ENCODE measurements at places on chromosomes 5 and 9.

- DNase-seq: no peak
Measured at GRCh38 chr5:140220032-140220697, 45.2 kb downstream of the CYSTM1 start.

DNA sequence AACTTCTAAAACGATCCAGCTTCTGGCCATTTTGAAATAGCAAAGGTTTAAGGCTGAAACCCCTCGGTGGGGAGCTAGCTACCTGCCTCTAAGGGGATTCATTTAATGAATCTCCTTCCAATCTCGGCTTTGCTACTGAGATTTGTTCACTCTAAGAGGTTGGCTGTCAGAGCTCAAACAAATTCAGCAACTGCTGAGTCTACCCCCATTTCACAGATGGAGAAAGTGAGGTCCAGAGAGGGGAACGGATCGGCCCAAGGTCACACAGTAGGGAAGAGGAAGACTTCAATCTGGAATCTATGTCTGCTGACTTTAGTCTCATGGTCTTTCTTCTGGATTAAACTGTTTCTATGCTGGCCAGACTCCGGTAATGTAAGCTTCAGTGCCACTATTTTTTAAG is 3.0 kb downstream of the CORO2A start:
- DNase-seq: no peak

GRCh38 chr9:18404434-18405029 is 69.4 kb upstream of the ADAMTSL1 start:
- DNase-seq: no peak

GRCh38 chr9:4508907-4509589 is 18.8 kb downstream of the SLC1A1 start:
- DNase-seq: peak; percentile 83

DNA sequence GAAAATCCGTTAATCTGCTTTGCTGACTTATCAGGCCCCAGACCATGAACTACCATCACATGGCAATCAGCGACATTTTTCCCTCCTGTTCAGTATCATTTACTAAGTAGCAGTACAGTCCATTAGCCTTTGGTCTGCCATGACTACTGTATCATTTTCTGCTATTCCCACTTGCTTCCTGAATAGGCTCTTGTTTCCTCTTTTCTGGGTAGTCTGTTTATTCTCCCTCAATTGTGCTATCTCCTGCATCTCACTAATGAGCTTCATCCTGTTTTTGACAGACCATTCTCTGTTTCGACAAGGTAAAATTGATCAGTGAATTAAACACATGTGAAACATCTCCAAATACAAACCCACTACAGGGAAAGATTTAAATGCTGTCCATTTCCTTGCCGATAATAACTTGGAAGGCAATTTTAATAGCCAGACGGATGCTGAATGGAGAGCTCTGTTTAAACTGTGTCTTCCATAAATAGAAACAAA is 263.5 kb upstream of the ANKRD55 start:
- DNase-seq: no peak

- no peak for DNase-seq
Measured at GRCh38 chr9:36968574-36969215, 65.4 kb downstream of the PAX5 start.

DNA sequence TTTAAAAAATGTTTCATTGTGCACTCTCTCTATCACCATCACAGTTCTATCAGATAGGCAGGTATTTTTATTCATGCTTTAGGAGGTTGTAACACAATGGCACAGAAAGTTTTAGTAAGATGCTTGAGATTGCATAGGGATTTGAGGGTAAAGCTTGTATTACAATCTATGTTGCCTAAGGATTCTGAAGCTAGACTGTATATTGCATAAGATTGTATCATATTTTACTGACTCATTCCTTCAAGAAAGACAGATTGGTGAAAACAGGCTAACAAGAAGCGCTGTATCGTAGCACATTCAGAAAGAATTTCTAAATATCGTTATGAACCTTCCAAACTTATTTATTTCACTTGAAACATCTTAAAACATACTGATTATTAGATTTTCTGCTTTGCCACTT is 577.7 kb downstream of the EBF1 start:
- DNase-seq: peak; percentile 40

GRCh38 chr5:58381566-58381965 is 78.3 kb downstream of the PLK2 start:
- no peak for DNase-seq

DNA sequence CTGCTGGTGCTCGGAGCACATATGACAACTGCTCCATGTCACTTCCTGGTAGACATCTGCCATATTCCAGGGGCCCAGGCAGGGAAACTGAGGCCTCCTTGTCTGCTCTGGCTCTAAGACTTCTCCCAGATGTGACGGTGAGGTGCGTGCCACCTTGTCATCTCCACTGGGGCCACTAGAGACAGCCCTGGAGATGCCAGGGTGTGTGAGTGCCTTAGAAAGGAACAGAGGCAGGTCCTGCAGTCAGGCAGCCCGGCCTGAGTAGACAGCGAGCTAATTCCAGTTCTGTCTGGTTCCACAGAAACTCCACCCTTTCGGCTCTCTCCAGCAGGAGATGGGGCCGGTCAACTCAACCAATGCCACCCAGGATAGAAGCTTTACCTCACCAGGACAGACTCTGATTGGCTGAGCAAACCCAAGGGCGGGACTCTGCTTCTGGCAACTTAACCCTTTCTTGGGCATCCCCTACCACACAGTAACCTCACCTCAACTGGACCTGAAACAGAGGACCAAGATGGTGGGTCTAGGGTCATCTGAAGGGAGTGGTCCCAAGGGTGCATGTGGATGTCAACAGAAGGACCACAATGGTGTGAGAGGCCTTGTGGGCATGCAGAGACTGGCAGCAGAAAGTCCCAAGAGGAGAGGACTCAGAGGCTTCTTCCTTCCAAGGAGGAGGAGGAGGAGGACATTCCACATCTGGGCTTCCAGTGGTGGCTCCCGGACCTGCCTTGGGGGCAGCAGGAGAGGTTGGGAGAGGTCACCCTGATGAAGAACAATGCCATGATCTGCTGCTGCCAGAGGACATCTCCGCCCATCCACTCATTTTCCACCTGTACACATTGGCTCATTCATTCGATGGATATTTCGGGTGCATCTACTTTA is 77.7 kb downstream of the RGS3 start:
- no peak for DNase-seq

- no peak for DNase-seq
Measured at GRCh38 chr5:40034441-40034840, 609.7 kb upstream of the DAB2 start.

DNA sequence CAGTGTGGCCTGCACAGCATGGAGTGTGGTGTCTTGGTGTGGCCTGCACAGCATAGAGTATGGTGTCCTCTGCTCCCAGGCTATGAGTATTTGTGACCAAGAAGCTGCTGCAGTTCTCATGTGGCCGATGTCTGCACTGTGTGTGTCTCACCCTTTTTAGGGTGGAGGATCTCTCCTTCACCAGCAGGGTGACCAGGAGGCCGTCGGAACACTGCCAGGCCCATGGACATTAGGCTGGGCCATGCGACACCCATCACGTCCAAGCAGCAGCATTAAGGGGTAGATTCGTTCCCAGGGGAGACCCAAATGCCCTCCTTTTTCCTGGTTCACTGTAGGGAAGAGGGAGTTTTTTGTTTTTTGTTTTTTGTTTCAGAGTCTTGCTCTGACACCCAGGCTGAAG is 115.3 kb upstream of the SPIN1 start:
- DNase-seq: no peak

GRCh38 chr9:90022474-90022873 is 417.7 kb downstream of the GADD45G start:
- no peak for DNase-seq

DNA sequence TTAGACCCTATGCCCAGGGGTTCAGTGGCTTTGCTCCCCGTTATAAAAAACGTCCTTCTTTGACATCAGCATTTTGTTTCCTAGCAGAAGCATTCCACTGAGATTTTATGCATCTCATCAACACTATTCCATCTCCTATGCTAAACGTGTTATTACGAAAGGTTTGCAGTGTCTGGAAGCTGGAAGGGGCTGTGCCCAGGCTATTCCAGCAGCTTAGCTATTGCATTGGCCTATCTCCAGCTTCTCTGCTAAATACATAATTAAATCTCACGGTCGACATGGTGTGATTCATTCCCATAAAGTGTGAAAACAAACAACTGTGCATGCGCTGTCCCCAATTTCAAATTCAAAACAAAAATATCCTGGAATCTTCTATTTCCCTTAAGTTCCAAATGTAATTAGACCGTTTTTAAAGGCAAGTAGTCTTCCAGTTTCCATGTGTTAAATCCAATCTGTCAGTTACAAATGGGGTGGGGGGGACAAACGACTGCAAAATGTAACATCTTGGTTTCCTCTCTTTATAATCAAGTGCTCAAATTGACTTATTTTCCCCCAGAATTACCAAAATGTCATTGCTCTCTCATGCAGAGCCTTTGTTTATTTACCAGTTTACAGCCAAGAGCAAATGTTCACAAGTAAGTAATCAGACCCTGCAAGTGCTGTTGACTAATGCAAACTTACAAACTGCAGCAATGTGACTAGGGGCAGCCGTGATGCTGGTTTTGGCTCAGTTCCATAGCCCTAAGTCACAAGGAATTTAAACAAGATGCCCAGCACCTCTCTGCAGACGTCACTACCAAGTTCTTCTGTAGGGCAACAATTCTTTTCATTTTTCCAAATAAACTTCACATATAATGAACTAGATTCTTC is 212.3 kb upstream of the RORB start:
- DNase-seq: no peak

DNA sequence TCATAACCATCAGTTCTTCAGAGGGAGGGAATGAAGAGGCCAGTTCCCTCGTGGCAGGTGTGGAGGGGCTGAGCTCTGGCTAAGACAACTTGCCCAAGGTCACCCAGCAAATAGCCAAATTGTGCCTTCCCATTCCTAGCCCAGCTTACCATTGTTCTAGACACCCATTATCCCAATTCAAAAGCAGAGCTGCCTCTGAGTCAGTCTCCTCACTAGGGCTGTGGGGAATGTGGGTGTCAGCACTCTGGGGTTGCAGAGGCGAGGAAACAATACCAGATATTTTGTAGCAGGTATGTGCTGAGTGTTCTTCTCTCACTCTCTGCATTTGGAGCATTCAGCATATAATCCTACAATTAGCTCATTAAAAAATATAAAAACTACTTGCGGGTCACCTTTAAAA is 270.8 kb downstream of the PSAT1 start:
- DNase-seq: no peak

DNA sequence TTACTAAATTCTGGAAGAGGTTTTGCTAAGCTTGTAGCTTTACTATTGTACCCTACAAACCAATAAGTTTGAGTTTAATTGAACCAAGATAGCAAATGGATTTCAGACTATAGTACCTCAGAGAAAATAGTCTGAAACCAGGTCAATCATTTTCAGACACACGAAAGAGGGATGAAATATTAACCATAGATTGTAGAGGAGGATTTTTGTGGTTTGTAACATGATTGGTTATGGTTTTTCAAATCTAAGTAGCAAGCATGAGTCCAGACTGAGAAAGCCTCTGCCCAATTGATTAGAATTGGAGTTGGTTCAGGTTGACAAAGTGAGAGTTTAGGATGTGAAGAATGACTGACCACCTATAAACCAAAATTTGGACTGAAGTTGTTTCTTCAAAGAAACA is 562.7 kb upstream of the DMAC1 start:
- DNase-seq: no peak

All from AG09309 (cell line).